NCI-H526 treated with DMSO at 0.1 percent for 48 hours (cell line): ENCODE measurements at places on chromosomes 11 and 22.

DNA sequence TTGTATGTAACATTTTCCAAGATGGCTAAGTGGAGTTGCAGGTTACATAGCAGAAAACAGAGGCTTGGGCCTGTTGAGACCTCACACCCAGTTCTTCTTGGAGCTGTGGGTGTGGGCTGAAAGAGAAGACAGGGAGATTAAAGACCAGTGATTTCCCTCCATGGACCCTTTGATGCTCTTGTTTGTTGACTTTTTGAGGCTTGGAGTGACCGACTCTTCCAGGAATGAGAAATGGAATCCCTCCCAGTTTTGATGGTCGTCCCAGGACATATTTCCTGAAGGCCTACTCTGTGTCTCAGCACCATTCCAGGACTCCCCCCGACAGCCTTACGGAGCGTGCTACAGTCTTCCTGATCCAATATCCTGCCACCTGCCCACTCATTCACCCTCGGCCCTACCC is 96.9 kb downstream of the PTPRJ start:
- DNase-seq = no peak

DNA sequence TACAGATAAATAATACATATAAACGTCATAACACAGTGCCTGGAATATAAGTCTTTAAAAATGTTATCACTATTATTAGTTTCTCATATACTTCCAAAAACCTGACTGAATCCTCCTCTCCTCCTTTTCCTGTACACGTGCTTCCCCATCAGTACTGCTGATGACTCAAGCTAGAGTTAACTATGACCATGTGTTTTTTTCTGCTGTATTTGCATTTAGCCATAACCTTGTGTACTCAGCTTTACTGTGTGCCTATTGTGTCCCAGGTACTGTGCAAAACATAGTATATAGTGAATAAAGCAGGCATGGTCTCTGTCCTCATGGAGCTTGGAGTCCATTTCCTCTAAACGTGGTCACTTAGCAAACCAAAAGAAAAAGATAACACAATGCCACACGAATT is 56.5 kb upstream of the ARHGAP32 start:
- peak; percentile 96 for DNase-seq

GRCh38 chr11:3129181-3129590 is 35.9 kb downstream of the OSBPL5 start:
- no peak for DNase-seq

DNA sequence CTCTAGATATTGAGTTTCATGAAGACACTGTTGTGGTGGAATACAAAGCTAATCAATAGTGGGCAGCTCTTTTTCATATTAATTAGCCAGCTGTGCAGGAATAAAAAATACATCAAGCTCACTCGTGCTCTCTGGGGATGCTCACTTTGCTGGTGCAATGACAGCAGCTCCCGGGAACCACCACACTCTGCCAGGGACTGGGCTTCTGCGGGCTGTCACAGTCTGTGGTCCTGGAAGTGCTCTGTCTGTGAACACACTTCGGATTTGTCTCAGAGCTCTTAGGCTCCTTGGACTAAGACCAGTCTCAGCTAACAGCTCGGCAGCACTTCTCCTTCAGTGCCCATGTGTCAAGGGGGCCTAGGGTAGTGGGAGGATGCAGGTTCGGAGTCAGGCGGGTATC is 393.5 kb downstream of the TENM4 start:
- no peak for DNase-seq

DNA sequence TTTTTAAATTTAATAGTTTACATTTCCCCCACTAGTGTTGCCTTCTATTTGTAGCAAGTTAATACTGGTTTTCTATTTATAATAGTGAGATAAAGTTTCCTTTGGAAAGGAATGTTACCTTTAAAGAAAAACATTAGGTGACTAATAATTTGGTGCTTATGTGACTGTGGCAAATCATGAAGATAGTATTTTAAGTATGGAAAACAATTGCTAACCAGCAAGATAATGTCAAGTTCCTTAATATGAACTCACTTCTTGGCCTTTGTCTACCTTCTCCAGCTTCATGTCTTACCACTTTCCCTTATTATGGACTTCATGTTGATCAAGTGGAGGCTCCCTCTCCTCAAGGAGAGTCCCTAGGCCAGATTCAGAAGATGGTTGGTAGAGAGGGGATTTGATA is 27.2 kb downstream of the ARHGEF12 start:
- no peak for DNase-seq

DNA sequence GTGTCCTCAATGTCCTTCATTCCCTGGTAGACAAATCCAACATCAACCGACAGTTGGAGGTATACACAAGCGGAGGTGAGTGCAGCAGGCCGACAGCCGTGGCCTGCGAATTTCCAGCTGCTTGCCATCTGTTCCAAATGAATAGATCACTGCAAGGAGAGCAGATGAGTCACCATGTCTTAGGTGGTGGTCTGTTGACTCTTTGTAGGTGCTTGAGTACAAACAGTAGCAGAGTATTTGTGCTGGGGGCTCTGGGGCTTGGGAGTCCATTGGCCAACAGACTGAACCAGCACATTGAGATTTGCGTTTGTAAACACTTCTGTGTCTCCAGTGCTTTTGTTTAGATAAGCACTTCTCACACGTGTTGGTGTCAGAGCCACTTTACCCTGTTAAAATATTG is 21.1 kb downstream of the EIF3L start:
- no peak for DNase-seq

DNA sequence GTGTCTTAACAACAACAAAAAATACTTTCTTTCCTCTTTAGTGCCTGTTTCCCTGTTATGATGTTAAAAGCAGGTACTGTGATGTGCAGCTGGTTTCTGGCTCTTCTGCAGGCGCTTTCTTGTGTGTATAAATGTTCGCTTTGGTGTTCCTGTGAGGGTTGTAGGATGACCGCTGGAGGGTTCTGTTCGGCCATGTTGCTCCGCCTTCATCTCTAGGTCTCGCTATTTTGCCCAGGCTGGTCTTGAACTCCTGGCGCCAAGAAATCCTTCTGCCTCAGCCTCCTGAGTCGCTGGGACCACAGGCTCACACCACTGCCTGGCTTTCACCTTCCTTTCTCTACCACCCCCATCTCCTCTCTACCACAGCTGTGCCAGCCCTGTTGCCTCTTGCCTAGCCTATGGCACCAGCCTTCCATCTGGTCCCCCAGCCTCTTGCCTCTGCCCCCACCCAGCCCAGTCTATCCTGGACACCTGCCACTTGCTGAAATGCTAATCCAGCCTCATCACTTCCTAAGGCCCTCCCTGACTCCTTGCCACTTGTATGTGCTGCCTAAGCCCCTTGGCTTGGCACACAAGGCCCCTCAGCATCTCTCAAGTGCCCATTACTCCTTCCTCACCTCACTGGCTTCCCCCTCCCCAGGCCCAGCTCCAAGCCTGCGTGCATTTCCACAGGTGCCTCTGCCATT is 5.5 kb downstream of the LRRC74B start:
- no peak for DNase-seq
